Renal cortex interstitium (tissue), 15 donors: ENCODE measurements at places on chromosomes 2 and 18.

DNA sequence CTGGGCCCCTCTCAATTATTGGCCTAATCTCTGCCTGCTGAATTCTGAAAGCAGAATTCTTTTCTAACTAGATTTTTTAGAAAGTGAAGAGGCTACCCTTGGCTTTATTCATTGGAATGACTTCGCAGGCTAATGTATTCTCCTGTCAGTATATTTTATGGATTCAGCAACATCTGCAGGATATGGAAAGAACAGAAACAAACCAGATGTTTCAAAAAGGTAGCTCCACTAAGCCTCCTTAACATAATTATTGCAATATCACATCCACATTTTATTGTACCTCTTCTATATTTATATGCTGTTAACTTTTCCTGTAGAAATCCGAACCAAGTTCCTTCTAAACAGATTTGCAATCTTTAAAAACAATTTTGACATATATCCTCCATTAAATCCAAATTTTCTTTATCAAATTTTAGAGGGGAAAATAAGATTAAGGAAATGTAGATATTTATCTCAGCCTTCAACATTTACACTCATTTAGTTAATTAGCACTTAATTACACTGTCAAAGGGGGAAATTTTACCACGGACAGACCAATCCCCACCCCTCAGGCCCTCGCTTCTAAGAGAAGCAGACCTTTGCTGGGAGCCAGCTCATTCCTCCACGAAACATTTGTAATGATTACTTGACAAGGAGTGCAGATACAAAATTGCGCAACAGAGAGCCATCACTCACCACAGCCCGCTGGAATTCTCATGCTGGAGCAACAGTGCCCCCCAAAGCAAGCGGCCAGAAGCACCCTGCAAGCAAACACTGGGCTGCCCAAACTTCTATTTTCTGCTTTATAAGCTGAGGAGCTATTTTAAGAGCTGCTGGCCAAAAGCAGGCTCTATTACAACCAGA, 253.4 kb downstream of the ETAA1 start:
- DNase-seq: peak; percentile 79

DNA sequence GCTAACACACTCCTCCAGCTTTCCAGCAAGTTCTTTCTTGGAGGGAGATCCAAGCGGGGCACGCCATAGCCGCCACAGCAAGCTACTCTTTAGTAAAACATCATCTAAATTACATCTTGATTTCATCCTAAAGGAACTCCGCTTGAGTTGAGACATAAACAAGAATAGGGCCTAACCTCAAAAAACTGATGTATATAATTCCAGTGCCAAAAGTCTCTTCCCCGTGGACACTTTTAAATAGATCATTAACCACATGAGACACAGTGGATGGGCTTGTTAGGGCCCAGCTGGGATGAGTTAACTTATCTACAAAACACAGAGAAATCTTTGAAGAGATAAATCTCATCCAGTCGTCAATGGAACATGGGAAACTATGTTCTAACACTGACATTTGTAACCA, 20.8 kb upstream of the MLPH start:
- DNase-seq: no peak

- no peak for DNase-seq
Measured at GRCh38 chr18:48455555-48456478, 46.6 kb upstream of the ZBTB7C start.

DNA sequence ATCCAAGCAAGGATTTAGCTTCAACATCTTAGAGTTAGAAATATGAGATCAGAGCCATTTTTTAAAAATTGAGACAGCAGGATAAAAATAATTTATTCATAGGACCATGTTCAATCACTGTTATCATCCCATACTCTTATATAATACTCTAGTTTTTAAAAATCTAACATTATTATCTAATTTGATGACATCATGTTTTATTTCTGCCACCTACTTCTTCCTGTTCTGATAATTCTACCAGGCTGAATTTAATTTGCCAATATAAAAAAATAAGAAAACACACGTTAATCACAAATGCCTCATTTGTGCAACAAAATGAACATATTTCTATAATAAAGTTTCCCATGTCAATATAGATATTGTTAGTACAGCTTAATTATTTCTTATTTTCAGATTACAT, 621.7 kb downstream of the KCNJ3 start:
- DNase-seq: no peak

GRCh38 chr2:127407661-127408003, 10.6 kb upstream of the PROC start:
- DNase-seq: no peak

GRCh38 chr2:127681288-127681804, 6.0 kb upstream of the LIMS2 start:
- no peak for DNase-seq

GRCh38 chr2:144183727-144184126, 336.2 kb downstream of the ZEB2 start:
- no peak for DNase-seq

- DNase-seq: no peak
Measured at GRCh38 chr2:25197336-25198208, 29.2 kb upstream of the POMC start.

- DNase-seq: no peak
Measured at GRCh38 chr18:7775843-7776242, 208.7 kb downstream of the PTPRM start.

DNA sequence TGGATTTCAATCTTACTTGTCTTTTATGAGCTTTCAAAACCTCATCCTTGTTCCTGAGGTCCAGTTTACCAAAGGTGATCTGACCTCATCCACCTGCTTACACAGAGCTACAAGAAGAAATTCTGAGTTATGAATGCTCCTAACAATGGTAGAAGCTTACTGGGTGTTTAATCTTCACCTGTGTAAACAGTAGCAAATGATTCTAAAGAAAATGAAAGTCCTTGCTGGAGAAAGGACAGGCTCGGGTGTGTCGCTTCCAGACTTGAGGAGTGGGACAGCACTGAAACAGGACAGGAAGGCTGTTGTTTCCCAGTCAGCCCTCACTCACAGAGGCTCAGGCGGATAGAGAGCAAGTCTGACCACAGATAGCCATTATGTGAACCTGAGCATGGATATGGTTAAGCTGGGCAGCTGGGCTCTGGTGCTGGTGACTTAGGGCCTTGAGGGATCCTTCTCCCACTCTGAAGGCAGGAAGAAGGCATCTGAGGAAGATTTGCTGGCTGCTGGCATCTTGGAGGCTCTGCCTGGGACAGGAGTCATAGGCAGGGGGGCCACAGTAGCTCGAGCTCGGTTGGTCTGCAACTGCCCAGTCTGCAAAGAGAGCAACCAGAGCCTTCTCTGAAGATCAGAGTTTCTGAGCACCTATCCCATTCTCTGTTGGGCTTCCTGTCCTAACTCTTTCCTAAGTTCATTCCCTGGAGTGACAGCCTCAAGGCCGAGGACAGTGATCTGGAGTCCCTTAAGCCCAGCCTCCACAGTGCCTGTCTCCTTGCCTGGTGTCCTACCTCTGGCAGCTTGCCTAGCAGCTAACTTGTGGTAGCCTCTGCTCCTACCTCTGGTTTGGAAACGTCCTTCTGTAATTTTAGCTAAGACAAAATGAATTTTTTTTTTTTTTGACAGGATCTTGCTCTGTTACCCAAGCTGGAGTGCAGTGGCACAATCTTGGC, 4.0 kb downstream of the DOK1 start:
- no peak for DNase-seq

- DNase-seq: no peak
Measured at GRCh38 chr2:114231921-114232320, 210.5 kb upstream of the DPP10 start.

- no peak for DNase-seq
Measured at GRCh38 chr2:119367472-119368099, 809 bp downstream of the DBI start.

GRCh38 chr2:43473767-43474166, 122.1 kb downstream of the THADA start:
- no peak for DNase-seq

GRCh38 chr2:72968286-72968685, 51.0 kb downstream of the EMX1 start:
- no peak for DNase-seq

DNA sequence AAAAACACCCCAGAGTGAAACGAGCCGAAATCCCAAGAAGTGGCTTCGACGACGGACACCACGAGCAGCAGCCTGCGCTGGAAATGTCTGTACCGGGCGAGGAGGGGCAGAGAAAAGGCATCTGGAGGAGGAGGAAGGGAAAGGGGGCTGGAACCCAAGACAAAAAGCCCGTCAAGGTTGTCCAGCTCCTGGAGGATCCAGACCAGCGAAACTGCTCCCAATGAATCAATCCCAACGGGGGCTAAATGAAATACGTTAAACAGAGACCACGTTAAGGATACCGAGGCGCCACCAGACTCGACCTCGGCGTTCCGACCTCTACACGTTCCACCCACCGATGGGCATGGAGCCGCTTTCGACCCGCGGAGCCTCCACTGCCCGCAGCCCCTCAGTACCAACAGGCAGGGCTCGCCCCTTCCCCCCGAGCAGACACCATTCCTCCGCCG, 400 bp downstream of the CCDC88A start:
- DNase-seq: no peak

DNA sequence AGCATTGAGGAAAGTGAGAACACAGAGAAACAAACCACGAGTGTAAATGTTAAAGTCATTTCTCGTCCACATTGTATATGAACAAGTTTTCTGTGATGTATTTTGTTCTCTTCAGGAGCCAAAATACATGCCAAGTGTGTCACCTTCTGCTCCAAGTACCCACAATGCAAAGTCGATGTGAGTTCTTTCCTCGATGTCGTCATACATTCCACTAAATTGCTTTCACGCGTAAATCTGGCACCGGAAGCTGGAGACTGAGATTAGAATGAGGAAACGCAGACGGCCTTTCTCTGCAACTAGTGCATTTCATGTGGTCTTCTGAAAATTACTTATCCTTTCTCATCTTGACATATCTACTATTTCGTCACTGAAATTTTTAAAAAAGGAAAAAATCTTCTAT, 118.5 kb upstream of the SALL3 start:
- DNase-seq: no peak

DNA sequence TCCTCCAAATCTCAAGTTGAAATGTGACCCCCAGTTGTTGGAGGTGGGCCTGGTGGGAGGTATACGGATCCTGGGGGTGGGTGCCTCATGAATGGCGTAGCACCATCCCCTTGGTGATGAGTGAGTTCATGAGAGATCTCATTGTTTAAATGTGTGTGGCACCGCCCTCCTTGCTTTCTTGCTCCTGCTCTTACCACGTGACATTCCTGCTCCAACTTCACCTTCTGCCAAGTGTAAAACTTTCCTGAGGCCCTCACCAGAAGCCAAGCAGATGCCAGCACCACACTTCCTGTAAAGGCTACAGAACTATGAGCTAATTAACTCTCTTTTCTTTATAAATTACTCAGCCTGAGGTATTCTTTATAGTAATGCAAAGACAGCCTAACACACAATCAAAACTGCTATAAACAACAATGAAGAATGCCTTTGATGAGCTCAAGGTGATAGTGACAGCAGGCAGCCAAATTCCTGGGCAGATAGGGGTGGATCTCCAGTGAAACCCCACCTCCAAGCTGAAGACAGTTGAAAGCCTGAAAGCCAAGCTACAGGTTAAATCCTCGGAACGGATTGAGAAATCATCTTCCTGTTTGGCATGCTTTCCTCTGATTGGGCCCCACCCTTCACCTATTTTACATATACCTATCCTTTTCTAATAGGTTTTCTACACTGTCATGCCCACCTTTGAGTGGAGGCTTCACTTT, 26.9 kb downstream of the MCEE start:
- DNase-seq: no peak

- no peak for DNase-seq
Measured at GRCh38 chr2:56207760-56208159, 24.0 kb downstream of the CCDC85A start.

- DNase-seq: no peak
Measured at GRCh38 chr2:131120815-131121317, 15.7 kb downstream of the PLEKHB2 start.

DNA sequence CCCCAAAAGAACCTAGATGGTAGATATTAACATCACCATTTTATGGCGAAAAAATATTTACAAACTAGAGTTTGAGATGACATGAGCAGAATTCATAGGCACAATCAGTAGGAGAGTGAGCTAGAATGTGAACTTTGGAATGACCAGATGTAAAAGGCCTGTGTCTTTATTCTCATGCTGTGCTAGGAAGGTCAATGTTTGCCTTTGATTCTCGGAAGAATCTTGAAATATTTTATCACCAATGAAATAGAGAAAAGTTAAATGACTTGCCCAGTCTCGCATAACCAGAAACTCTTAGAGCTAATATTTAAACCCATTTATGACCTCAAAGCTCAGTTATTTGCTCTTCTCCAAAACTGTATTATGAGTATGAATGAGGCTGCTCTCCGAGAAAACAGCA, 9.2 kb upstream of the REG3G start:
- no peak for DNase-seq

GRCh38 chr2:235908826-235909225, 259.4 kb downstream of the GBX2 start:
- DNase-seq: no peak
